ENCODE measurements at places on chromosomes 3 and 15. TPM values are rescaled to one million over a fixed set of nuclear protein-coding genes. Genes with fewer than 3 reads are reported as not detected.
A peak's percentile ranks its signal among the peaks of the same experiment; 100 is the strongest.

GRCh38 chr3:90052425-90052950, 945.1 kb downstream of the EPHA3 start:
- no peak for DNase-seq

DNA sequence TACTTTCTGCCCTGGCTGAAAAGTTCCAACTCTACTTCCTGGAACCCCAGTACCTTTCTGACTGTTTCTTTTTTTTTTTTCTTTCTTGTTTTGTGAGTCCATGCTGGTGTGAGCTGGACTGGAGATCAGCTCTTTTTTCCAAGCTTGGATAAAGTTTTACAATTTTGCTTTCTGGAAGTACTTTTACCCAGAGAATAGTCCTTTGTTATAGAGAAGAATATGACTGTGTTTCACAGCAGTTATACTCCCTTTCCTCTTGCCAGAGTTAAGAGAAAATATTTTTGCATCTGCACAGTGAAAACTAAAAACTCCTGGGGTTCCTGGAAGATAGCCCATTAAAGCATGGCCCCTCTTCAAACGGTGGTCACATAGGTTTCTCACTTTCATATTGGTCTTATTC, 1100.6 kb downstream of the OTOL1 start:
- DNase-seq: no peak

GRCh38 chr15:70341566-70341965, 243.8 kb upstream of the TLE3 start:
- DNase-seq: no peak

DNA sequence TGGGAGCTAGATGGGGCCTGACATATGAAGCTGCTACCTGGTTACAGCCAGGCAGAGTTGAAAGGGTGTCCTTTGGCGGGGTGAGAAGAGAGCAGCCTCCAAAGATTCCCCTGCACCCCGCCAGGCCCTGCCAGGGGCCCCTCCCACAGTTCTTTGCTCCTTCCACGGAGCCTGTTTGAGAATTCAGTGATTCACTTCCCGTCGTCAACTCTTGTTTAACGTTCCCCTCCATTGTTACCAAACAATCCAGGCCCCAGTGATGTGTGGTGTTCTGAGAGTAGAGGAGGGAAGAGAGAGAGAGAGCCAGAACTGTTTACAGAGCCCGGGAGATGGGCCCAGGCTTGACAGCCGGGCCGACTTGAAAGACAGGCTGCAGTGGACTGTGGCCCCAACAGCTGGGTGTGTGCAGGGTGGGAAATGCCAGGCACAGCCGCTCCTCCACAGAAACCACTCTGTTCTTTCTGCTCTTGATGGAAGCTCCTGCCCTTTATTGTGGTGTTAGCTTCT, 81.5 kb downstream of the SMAD3 start:
- DNase-seq: no peak

DNA sequence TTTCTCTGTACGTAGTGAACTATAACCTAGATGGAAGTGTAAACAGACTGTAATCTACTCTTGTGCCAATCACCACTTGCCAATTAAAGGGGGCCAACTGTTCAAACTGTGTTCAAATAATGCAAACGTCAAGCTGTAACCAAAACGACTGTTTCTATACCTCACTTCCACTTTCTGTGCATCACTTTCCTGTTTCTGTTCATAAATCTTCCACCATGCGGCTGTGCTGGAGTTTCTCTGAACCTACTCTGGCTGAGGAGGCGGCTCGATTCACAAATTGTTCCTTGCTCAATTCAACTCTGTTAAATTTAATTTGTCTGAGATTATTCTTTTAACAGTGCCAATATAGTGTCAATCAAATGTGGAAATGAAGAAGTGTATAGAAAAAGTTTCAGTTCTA, 206.7 kb upstream of the TBC1D5 start:
- no peak for DNase-seq

GRCh38 chr3:60798456-60798855, 452.8 kb downstream of the FHIT start:
- no peak for DNase-seq

GRCh38 chr15:68543165-68544008, 35.4 kb upstream of the CORO2B start:
- no peak for DNase-seq

DNA sequence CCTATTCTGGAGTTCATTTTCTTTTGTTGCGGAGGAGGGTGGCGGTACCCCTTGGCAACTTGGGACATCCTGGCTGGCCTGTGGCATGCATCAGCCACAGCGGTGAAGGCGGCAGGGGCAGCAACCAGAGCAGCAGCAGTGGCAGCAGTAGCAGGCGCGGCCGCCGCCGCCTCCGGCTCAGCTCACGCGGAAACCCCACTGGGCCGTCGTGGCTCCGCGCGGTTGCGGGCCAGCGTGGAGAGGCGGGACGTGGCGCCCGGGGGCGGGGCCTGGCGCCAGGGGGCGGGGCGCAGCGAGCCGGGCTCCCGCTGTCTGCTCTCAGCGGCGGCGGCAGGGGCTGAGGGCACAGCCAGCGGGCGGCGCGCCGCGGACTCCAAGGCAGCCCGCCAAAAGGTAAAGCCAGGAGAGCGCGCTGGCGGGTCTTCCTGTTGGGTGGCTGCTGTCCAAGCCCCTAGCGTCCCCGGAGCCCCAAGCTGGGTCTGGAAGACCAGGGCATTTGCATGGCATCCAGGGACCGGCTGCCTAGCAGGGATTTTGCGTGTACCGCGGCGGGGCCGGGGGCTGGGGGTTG, 334.4 kb upstream of the THRB start:
- peak; percentile 78 for DNase-seq

DNA sequence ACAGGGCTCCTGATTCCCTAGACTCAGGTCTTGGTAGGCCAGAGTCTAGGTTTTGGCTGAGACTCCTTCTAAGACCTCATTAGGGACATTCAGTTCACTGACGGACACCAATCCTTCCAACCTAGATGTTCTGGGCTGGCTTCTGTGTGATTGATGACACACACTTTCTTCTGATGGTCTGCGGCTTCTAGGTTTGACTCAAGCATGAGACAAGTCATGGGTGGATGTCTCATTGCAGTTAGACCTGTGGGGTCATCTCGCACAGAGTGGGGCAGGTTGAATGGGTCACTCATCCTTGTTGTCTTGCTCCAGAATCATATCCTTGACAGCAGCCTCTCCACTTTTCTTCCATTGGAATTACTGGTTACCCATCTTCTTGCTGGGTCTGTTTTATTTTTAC, 35.8 kb downstream of the ARNT2 start:
- no peak for DNase-seq

GRCh38 chr3:11600501-11601282, 43.0 kb downstream of the VGLL4 start:
- DNase-seq: peak; percentile 78

DNA sequence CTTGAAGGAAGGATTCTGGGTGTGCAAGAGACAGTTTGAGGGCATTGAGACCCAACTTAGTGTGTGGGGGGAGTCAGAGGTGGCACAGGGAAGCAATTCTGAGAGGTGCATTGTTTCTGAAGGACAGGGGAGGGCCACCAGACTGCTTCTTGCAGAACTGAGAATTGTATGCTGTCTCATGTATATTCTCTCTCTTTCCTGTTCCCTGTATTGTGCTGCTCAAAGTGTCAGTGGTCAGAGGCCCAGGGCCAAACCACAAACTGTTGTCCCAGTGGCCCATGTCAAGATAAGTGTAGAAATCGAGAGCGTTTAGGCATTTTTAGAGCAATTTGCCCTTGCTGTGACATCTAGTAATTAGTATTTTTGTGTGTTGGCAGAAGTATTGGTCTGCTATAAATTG, 567.1 kb downstream of the EDEM1 start:
- no peak for DNase-seq

DNA sequence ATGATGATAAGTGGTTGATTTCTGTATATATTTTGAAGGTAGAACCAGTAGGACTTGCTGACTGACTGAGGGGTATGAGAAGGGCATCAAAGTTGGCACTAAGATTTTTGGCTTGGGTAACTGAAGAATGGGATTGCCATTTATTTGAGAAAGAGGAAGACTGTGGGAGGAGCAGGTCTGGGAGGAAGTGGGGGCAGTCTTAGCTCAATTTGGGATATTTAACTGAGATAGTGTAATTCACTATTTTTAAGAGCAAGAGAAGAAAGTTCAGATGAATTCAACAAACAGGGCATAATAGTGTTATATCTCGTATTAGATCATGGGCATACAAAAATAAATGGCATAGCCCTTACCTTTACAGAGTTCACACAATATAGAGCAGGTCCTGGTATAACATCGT, 1.7 kb downstream of the BUB1B start:
- DNase-seq: no peak

DNA sequence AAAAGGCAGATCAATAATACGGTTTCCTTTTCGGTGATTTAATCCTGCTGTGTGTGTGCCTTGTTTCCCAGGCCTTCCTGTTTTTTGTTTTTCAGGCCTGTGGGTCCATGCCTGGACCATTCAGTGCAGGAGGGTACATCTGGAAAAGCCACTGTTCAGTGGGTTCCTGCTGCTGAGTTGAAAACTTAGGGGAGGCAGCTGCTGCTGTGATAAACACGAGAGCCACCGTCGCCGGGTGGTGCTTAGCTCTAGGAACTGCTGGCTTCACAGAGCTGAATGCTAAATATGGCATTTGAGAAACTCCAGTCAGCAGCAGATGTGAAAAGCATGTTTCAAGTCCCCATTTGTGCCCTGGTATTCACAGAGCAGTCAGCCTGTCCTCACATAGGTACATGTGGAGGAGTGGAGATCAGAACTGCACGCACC, 44.0 kb downstream of the SYNM start:
- DNase-seq: no peak

DNA sequence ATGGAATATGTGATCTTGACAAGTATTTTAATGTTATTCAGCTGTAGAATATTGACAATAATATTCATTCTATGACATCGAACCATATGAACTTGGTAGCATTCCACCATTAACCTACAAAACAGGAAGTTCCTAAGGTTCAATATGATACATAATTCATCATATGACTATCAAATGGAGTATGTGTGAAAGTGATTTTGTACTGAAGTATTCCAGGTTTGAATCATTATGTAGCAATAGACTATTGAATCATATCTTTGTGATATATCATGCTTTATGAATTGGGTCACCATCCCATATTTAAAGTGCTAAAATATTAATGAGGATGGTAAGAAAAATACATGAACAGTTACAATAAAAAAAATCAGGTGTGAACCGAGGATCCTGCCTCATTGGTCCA, 95.1 kb downstream of the TP63 start:
- DNase-seq: no peak

DNA sequence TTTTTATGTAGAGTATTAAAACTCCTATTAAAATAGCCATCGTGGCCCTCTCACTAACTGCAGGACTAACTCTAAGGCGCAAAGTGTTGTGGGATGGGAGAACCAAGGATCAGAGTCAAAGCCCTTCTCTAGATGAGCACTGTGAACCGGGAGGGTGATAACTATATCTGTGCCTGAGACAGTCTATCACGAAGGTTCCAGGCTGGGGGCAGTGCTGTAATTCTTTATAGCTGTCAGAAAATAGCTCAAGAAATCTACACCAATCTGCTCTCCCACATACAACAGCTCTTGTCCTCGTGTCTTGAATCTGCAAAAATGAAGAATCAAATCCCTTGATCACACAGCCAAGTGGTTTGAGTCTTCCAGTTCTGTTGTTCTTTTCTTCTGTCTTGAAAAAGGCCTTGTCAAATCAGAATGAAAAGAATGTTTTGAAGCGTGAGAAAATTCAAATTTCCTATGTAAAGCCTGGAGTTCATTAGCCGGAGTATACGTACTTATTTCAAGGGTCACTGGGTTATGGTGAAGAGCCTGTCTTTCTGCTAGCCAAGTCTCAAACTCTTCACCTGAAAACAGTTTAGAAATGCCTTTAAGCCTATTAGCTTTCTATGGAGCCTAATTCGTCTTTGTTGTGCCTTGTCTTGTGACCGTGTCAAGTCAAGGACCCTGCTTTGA, 185.3 kb upstream of the NECTIN3 start:
- DNase-seq: no peak

- no peak for DNase-seq
Observed at GRCh38 chr3:79490165-79491028, 277.4 kb downstream of the ROBO1 start.

DNA sequence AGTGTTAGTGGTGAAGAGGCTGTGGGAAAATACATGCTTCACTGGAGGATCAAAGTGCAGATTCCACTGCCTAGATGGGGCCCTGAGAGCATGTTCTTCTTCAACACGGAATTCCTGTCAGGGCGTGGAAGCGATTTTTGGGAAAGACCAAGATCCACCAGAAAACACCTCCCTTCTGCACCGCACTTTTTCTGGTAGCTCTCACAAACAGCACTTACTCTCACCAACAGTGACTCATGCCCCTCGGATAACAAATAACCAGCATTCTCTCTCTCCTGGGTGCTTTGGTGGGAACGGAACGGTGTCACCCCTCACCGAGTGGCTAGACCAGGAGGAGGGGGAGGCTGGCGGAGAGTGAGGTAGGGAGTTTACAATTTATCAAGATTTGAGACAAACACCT, 40.1 kb downstream of the ADAMTSL3 start:
- no peak for DNase-seq

DNA sequence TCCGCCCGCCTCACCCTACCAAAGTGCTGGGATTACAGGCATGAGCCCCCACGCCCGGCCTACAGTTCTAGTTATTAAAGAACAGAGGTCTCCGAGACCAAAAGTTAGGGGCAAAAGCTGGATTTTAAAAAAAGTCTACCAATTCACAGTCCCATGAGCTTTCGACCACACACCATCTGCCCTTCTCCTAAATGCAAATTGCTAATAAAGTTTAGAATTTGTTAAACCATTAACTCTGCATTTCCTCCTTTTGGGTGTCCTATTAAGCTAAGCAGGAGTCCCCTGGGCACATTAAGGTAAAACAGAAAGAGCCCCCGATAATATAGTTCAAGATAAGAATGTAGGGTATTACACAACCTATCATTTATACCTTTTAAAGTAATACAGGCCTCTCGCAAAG, 322.7 kb downstream of the FOXP1 start:
- DNase-seq: no peak

- DNase-seq: no peak
Observed at GRCh38 chr3:170953736-170954135, 45.3 kb upstream of the EIF5A2 start.

- DNase-seq: no peak
Observed at GRCh38 chr15:71532994-71533393, 277.4 kb upstream of the NR2E3 start.

DNA sequence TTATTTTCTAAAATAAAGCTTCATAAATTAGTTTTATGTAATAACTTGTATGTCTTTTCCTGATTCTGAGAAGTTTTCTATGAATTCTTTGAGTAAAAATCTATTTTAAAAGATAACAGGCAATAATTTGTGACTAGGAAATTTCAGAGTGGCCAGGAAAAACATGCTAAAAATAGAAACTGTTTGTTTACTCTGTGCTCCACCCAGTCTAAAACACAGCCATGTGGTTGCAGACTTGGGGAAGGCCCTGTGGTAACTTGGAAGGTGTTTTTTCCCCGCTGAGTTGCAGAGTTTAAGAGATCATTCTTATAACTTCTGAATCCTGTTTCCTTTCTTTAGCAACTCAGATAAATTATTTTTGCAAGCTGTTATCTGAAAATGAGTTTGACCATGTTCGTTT, 21.9 kb downstream of the PLCL2 start:
- no peak for DNase-seq

Gene TMEM158
- total RNA-seq: 5.1 TPM

Gene MOBP
- not detected for total RNA-seq

Gene HTR3E
- total RNA-seq: not detected

Gene ENTPD3
- 0.72 TPM for total RNA-seq

Gene KCNMB2
- total RNA-seq: 2.9 TPM

Gene STARD5
- total RNA-seq: 5.9 TPM

Gene CTXN2
- total RNA-seq: 0.25 TPM

Measured in mesothelial cell of epicardium (in vitro differentiated cells).